ENCODE measurements at places on chromosomes 4 and X.

GRCh38 chrX:140697618-140698017, 11.9 kb upstream of the LINC00632 start:
- DNase-seq, result no peak

GRCh38 chrX:136488706-136489105, 959 bp downstream of the BRS3 start:
- DNase-seq, result no peak

DNA sequence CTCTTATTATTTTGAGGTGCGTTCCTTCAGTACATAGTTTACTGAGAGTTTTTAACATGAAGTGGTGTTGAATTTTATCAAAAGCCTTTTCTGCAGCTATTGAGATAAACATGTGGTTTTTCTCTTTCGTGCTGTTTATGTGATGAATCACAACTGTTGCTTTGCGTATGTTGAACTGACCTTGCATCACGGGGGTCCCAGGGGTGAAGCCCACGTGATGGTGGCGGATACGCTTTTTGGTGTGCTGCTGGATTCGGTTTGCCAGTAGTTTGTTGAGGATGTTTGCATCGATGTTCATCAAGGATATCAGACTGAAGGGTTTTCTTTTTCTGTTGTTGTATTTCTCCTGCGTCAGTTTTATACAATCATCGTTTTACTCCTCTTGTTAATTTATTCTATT, 4.6 kb upstream of the H2BW1 start:
- DNase-seq, result no peak

DNA sequence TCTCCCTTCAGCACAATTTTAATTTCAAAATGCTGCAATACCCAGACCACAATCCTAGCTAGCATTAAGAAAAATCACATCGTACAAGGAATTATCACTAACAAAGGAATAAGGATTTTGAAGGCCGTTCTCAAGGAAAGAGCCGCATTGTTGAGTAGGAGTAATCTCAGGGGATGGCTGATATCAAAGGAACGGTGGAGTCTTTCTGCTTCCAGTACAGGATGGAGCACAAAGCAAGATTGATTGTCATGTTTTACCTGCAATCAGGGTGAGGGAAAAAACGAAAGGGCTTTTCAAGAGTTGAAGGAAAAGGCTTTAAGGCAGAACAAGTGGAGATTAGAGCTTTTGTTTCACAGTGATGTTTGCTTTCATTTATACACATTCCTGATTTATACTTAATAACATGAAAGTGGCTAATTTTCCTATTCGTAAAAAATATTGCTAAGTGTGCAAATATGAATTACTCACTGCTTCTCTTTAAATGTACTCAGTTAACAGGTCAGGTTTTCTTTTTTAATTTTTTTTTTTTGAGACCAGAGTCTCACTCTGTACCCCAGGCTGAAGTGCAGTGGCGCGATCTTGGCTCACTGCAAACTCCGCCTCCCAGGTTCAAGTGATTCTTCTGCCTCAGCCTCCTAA, 207.0 kb downstream of the TRIML1 start:
- DNase-seq, result no peak

GRCh38 chrX:47751670-47752069, 85.0 kb upstream of the ZNF81 start:
- DNase-seq, result no peak

DNA sequence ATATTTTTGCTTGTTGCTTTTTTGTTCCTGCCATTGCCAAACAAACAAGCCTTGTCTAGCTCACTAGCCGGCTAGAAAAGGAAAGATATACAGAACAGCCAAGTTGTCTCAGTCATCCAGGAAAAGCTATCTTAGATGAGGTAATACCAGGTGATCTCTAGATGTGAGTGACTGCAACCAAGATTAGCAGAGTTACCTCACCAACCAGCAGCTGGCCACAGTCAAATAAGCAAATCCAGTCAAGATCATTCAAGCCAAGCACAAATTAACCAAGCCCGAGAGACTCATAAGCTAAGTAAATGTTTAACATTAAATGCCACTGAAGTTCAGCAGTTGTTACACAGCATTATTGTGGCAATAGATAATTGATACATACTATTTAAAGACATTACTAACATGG, 108.6 kb downstream of the CENPC start:
- DNase-seq, result no peak

GRCh38 chrX:52923781-52924241, 26.7 kb downstream of the FAM156B start:
- DNase-seq, result no peak

GRCh38 chr4:38860788-38861424, 4.3 kb upstream of the TLR6 start:
- peak; percentile 53 for DNase-seq

DNA sequence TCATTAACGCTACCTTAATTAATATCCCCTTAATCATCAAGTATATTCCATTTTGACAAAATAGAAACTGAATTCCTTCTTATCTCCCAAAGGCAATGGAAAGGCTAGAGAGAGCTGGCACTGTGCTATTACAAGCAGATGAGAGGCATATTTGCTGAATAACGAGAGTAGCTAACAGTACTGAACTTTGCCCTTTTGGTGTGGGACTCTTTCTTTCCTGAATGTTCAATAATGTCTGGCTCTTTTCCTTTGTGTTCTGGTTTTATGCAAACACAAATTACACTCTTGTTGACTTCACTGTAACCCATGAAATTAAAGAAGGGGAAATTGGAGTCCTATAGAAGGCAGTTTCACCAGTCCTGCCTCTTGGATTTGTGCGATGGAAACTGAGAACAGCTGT, 63.5 kb downstream of the SHROOM3 start:
- no peak for DNase-seq

DNA sequence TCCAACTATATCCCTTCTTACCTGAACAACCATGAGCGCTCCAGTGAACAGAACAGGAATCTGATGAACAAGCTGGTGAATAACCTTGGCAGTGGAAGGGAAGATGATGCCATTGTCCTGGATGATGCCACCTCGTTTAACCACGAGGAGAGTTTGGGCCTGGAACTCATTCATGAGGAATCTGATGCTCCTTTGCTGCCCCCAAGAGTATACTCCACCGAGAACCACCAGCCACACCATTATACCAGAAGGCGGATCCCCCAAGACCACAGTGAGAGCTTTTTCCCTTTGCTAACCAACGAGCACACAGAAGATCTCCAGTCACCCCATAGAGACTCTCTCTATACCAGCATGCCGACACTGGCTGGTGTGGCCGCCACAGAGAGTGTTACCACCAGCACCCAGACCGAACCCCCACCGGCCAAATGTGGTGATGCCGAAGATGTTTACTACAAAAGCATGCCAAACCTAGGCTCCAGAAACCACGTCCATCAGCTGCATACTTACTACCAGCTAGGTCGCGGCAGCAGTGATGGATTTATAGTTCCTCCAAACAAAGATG, 870.2 kb downstream of the ADGRL3 start:
- DNase-seq, result no peak

DNA sequence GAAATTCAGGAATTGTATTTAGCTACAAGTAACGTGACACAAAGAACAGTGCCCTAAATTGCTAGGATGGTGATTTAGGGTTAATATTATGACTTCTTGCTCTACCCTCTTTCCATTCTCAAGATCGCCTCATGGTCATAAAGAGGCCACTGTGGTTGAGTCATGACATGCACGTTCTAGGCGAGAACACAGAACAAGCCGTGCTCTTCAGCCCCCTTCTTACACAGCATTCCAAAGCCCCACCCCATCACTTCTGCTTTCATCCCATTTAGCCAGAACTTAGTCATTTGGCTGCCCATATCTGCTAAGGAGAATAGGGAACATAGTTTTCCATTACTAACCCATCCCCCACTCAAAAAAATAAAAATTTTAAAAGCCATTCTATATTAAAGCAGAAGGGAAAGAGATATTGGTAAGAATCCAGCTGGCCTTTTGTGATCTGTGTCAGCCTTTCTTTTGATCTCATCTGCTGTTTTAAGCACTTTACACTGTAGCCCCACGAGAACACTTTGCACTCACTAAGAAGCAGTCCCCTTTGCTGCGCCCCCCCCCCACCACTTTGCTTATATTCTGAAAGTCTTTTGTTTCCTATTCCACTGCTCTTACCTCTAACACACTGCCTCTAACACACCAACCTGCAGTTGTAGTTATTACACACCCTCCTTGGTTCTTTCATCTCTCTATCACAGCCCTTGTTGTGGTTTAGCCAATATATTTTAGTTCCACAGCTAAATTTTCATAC, 28.4 kb downstream of the NPNT start:
- no peak for DNase-seq

GRCh38 chr4:84939113-84939512, 27.4 kb downstream of the WDFY3 start:
- no peak for DNase-seq

GRCh38 chr4:150348079-150348478, 233.9 kb upstream of the MAB21L2 start:
- no peak for DNase-seq

- DNase-seq, result no peak
These were observed 5.4 kb downstream of the TSPAN5 start for GRCh38 chr4:98652996-98653395.

- DNase-seq, result no peak
These were observed 27.7 kb downstream of the ENPP6 start for GRCh38 chr4:184189966-184190365.

- DNase-seq, result no peak
These were observed 404.0 kb downstream of the PPARGC1A start for GRCh38 chr4:23485801-23486200.

- DNase-seq, result no peak
These were observed 394.1 kb downstream of the KCNIP4 start for GRCh38 chr4:21554500-21554899.

DNA sequence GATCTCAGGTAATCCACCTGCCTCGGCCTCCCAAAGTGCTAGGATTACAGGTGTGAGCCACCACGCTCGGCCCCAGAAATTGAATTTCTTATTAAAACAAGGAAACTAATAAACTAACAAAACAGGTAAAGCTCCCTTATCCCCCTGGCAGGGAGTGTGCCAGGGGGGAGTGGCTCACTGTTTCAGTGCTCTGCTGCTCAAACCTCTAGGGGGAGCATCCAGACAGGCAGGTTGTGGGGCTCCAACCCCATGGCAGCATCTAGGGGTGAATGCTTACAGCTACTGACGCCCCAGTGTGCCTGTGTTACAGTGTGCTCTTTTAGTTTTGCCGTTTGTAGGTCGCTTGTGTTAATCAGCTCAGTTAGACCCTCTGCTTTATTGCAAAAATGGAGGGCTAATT, 605.0 kb downstream of the GABRG1 start:
- DNase-seq, result no peak

GRCh38 chr4:182831376-182831775, 85.8 kb downstream of the DCTD start:
- no peak for DNase-seq

GRCh38 chr4:17024425-17024824, 126.0 kb upstream of the LDB2 start:
- no peak for DNase-seq

- no peak for DNase-seq
These were observed 48.0 kb downstream of the TXK start for GRCh38 chr4:48085821-48086589.

DNA sequence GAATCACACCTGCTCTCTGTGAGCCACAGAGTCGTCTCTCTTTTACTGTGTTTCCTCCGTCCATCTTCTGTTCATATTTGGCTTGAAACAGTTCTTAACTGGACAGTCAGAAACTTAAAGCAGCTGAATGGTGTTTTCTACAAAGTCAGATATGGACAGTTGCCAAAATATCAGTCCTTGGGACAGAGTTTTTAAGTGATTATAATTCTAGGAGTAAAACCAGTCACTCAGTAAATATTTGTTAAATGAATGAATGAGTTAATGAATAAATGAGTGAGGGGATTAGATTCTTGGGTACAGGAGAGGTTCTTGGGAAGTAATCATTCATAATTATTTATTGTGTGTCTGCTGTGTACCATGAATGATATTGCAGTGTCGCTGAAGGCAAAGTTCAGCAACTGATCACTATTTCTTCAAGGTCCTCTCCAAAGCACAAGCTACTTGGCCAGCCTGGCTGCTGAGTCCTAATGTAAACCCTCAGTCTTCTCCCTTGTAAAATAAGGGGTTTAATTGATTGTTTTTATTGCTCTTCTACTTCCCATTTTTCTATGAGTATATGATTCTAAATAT, 5.5 kb upstream of the SCRG1 start:
- no peak for DNase-seq

GRCh38 chr4:106473515-106473914, 104.9 kb upstream of the GIMD1 start:
- no peak for DNase-seq

GRCh38 chr4:133483600-133484246, 334.6 kb downstream of the PCDH10 start:
- DNase-seq, result no peak

Data from stimulated activated naive CD4-positive, alpha-beta T cell (primary cell).